ENCODE measurements at places on chromosomes 11 and 22.

- no peak for DNase-seq
These were observed 14.0 kb downstream of the KIAA0930 start for GRCh38 chr22:45226503-45227186.

GRCh38 chr11:87971354-87971753 is 203.9 kb downstream of the RAB38 start:
- no peak for DNase-seq

- no peak for DNase-seq
These were observed 170.7 kb downstream of the OPCML start for GRCh38 chr11:133361689-133361994.

GRCh38 chr11:7675631-7676030 is 2.3 kb upstream of the CYB5R2 start:
- no peak for DNase-seq

- DNase-seq = no peak
These were observed 50.9 kb downstream of the CDON start for GRCh38 chr11:126011754-126012153.

DNA sequence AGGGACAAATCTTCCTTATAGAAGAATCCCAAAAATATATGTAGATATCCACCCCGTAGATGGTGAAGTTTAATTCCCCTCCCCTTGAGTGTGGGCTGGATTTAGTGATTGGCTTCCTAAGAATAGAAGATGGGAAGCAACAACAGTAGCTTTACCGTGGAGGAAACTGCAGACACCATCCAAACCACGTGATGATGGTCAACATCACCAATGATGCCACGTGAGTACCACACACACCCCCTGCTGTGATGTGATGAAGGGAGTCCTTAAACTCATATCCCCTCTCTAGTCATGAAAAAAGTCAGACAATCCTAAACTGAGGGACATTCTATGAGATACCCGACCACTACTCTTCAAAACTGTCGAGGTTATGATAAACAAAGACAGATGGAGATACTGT is 76.4 kb upstream of the SLC22A12 start:
- DNase-seq = no peak

DNA sequence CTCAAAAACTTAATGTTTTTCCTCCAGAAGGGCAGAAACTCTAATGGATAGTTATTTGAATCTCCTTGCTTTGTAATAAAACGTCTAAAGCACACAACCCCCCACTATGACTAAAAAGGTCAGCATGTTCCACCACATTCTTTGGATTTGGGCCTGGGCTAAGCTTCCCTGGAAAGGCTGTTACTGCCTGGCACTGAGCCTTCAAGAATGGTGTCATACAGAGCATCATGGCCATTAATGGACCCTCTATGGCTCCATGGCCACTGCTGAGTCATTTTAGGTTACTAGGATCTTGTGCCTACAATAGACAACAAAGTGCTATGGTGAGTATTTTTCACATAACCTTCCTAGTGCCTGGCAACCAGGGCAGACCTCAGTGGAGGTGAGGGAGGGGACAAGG is 242.6 kb upstream of the FAT3 start:
- no peak for DNase-seq

- no peak for DNase-seq
These were observed 20.0 kb downstream of the CYP2R1 start for GRCh38 chr11:14872032-14872431.

DNA sequence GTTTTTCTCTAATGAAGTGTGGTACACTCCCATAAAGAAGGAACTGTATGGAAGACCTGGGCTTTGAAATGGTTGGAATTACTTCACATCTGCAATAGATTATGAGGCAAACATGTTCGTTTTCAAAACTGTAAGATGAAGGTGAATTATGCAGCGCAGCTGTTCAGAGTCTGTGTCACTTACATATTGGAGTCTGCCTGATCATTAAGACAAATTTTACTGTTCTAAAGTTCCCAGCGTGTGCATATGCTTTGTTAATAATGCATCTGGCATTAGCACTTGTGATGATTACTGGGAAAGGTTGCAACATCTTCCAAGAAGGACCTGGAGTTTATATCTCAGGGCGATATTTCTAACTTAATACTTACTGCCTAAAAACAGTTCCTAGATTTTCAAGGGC is 255.2 kb upstream of the ZC3H12C start:
- no peak for DNase-seq

- no peak for DNase-seq
These were observed 90.7 kb downstream of the MORC2 start for GRCh38 chr22:30877662-30878515.

- no peak for DNase-seq
These were observed 43.2 kb downstream of the TBX1 start for GRCh38 chr22:19803736-19804267.

DNA sequence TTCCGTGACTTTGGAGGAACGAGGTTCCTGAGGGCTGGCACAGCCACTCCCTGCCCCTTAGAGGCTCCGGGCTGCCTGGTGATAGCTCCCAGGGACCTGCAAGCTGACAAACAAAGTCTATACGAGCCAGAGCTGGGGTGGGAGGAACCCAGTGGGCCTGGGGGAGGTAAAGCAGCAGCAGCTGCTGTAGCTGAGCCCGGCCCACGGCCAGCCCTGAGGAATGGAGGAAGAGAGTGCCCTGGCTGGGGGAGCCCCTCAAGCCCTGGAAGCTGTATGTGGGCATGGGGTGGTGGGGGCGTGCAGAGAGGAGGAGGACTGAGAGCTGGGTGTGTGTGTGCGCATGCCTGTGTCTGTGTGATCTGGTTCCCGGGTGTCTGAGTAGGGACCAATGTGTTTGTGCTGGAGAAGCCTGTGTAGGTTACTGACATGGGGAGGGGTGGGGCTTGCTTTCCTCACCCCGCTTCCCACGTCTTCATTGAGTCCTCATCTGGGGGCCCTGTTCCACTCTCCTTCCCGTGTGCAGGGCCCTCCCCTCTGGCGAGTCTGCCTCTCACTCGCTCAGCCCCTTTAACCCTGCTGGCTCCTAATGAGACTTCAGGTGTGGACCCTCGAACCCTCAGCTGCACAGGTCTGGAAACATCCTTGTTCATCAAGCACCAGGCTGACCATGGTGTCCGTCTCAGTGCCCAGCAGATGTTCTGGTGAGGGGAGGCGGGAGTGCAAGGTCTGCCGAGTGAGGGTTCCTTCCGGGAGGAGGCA is 10.8 kb downstream of the ST3GAL4 start:
- DNase-seq = no peak

- DNase-seq = no peak
These were observed 71.6 kb downstream of the CELSR1 start for GRCh38 chr22:46465793-46466192.

DNA sequence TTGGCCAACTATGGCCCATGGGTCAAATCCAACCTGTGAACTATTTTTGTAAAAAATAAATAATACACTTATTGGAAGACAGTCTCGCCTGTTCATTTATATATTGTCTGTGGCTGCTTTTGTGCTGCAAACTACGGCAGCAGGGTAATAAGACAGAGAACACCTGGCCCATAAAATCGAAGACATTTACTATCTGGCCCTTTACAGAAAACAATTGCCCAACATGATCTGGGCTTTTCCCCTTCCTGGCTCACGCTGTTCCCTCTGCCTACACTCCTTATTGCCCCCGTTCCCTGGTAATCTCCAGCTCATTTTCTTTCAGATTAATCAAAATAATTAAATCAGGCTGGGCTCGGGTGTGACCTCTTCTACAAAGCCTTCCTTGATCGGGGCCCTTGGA is 5.6 kb downstream of the PLAAT2 start:
- DNase-seq = no peak

DNA sequence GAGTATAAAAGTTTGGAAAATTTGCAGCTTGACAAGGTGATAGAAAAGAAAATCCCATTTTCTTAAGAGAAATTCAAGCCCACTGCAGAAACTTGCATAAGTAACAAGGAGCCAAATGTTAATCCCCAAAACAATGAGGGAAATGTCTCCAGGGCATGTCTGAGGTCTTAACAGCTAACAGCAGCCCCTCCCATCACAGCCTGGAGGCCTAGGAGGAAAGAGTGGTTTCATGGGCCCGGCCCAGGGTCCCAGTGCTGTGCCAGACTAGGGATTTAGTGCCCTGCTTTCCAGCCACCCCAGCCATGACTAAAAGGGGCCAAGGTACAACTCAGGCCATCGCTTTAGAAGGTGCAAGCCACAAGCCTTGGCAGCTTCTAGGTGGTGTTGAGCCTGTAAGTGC is 123.7 kb upstream of the TRPC6 start:
- no peak for DNase-seq

- no peak for DNase-seq
These were observed 30.5 kb upstream of the CYP2D6 start for GRCh38 chr22:42160830-42161696.

DNA sequence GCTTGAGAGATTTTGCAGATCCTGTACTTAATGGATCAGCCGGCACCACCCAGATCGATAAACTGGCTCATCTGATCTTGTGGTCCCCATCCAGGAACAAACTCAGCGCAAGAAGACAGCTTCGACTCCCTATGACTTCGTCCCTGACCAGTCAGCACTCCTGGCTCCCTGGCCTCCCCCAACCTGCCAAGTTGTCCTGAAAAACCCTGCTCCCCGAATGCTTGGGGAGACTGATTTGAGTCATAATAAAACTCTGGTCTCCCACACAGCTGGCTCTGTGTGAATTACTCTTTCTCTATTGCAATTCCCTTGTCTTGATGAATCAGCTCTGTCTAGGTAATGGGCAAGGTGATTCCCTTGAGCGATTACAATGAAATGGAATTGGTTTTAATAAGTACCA is 29.5 kb downstream of the OR2AG2 start:
- DNase-seq = no peak

DNA sequence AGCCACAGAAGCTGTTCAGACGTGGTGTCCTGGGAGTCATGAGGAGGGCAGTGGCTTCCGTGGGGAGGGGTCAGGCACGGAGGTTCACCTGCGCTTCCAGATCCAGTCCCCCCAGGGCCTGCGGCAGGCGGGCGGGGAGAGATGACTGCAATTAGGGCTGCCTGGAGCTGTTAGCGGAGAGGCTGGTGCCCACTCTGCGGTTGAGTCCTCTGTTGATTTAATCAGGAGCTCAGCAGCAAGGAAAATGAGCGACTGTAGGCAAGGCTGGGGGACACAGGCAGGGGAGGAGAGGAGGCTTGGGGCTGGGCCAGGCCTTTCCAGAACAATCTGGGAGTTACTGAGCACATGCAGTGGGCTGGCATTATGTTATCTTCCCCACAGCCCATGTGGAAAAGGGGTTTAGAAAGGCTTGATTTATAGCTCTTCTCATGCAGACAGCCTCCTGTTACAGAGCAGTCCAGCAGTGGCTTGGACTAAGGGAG is 13.1 kb downstream of the PLCB3 start:
- no peak for DNase-seq

DNA sequence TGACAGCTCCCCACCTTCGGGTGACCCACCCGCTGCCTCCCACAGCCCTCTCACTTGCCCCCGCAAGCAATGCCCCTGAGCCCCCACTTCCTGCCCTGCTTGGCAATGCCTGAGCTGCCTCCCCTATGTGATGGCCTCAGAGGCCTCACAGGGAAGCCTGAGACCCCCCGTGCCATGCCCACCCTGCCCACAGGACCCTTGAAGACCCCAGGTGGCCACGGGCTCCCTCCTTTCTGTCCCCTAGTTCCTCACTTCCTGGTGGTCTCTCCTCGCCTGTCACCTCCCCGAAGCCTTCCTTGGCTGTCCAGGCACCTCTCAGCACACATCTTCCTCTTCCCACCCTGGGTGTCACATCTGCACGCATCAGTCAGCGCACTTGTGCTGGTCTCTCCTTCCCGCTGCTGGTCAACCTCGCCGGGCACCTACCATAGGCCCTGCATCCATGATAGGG is 90.5 kb downstream of the BRD1 start:
- no peak for DNase-seq

- DNase-seq = no peak
These were observed 62.6 kb upstream of the SLC6A5 start for GRCh38 chr11:20536784-20537183.

GRCh38 chr22:50281957-50282356 is 11.8 kb upstream of the MAPK11 start:
- DNase-seq = no peak

GRCh38 chr22:41836551-41836950 is 3.6 kb downstream of the SREBF2 start:
- no peak for DNase-seq

DNA sequence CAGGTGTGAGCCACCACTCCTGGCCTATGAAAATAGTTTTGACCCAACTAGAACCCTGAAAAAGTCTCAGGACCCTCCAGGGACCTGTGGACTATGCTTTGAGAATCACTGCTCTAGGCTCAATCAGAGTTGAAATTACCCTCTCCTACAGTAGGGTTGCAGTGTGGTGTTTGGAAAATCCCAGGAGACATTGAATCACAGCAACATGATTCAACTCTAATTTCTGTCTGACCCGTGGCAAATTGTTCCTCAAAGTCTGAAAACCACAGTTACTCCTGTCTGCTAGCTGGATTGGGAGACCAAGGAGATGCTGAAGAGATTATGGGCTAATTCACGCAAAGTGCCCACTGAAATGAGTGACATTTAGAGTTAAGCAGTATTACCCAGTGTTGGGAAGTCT is 5.4 kb upstream of the MTMR3 start:
- no peak for DNase-seq

All from KBM-7 (cell line).